ENCODE measurements at places on chromosomes 7 and 10.

DNA sequence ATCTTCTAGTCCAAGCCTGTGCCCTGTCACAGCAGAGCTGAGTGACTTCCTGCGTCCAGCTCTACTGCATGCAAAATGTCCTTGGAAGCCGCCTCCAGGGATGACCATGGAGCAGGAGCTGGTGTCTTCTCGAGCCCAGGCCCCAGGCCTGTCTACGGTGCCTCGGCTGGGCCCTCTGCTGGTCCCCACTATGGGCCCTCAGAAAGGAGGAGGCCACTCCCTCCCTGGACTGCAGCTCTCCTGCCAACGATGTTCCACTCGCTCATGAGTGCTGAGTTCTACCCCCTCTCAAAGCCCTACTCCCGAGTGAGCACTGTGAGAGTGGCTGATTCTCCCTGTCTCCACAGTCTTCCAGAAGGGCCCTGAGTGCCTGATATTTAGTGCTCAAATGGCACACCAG, 504.9 kb downstream of the PTPRN2 start:
- DNase-seq: no peak

DNA sequence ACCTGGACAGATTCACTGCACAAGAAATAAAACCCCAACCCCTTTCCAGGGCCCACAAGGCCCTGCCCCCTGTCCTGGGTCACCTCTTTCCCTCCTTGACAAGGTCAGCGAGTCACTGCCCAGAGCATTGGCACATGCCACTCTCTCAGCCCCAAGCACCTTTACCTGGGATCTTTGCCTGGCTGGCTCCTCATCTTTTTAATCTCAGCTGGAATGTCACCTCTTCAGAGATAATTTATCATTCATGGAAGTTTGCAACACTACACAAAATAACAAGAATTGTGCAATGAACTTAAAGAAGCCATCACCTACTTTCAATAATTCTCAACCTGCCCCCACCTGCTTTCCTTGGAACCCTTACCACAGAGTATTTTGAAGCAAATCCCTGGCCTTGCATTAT, 19.2 kb downstream of the ANTXRL start:
- peak; percentile 21 for DNase-seq

- DNase-seq: no peak
Observed at GRCh38 chr7:28112883-28113540, 67.6 kb downstream of the JAZF1 start.

DNA sequence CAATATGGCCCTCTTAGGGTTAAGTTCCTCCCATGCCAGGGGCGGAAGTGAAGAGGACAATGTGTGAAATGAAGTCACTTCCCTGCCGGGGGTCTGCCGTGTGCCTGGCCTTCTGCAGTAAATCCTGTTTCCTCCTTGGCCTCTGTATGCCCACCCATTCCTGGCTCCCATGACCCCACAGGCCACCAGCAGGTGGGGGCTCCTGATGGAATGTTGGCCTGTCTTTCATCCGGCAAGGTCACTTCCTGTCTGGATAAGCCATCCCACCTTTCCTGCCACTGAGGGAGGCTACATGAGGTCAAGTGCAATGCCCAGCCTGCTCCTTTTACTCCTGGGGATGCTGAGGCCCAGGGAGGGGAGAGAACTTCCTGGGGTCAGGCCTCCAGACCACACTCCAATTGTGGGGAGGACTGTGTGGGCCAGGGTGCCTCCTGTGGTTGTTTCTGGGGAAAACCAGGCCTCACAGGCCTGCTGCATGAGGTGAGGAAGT, 22.3 kb downstream of the PALD1 start:
- DNase-seq: no peak

GRCh38 chr10:64529003-64529350, 1007.8 kb downstream of the REEP3 start:
- no peak for DNase-seq

DNA sequence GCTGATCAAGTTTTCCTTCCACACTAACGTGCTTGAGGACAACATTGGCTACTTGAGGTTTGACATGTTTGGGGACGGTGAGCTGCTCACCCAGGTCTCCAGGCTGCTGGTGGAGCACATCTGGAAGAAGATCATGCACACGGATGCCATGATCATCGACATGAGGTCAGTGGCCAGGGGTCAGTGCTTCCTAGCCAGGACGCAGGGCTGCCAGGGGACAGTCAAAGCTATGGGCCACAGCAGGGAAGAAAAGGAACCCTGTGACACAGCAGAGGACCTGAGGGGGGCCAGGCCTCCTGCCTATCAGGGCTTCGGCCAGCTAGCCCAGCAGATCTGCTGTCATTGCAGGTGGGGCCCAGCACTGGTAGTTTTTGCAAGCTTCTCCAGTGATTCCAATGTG, 5.2 kb downstream of the RBP3 start:
- DNase-seq: no peak

GRCh38 chr7:28069807-28070206, 110.8 kb downstream of the JAZF1 start:
- DNase-seq: no peak

- no peak for DNase-seq
Observed at GRCh38 chr7:99027241-99027640, 116.7 kb downstream of the SMURF1 start.

DNA sequence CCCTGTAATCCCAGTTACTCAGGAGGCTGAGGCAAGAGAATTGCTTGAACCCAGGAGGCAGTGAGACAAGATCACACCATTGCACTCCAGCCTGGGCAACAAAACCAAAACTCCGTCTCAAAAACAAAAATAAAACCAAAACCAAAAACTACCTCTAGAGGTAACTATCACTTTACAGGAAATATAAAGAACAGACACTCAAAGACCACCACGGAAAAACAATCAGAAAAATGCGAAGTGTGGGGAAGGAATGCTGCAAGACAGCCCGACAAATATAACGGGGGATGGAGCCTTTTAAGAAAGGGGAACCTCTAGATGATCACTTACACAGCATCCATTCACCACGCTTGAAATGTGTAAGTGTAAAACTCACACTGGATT, 4.3 kb downstream of the HNRNPF start:
- no peak for DNase-seq

- no peak for DNase-seq
Observed at GRCh38 chr7:152884321-152884720, 124.8 kb downstream of the ACTR3B start.

GRCh38 chr10:11949152-11949551, 93.5 kb downstream of the UPF2 start:
- no peak for DNase-seq

GRCh38 chr7:47253650-47254080, 328.2 kb downstream of the TNS3 start:
- peak; percentile 92 for DNase-seq

- peak; percentile 56 for DNase-seq
Observed at GRCh38 chr10:110556969-110557601, 10.4 kb upstream of the SMC3 start.

DNA sequence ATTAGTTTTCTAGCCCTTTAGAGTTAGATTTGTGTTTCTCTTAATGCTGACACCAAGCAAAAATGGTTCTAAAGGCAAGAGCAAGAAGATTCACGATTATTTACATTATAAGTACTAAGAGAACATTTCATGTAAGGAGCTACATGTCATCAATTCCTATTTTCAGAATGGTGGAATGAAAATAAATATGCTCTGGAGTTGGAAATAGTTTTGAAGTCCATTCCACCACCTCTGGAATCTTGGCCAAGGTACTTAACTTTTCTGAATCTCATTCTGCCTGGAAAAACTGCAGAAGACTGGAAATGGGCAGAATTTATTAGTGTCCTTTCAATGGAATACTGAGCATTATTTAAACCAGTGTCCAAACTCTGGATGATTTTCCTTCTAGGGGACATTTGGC, 125.1 kb upstream of the RAB11FIP2 start:
- no peak for DNase-seq

DNA sequence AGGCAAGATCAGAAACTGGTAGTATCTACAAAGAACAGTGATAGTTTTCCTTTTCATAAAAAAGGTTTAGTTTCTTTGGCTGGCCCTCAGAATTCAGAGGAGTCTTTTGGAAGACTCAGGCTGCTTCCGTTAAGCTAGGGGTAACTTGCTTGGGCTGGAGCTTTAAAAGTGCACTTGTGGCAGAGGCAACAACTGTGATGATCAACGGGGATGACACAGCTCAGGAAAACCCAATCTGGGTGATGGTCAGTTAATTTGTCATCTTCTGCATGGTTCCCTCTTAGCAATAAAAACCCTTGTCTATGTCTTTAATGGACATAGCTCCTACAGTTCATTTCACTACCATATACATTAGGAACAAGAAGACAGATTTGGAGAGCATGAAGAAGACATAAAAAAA, 46.7 kb downstream of the SGMS1 start:
- DNase-seq: no peak

DNA sequence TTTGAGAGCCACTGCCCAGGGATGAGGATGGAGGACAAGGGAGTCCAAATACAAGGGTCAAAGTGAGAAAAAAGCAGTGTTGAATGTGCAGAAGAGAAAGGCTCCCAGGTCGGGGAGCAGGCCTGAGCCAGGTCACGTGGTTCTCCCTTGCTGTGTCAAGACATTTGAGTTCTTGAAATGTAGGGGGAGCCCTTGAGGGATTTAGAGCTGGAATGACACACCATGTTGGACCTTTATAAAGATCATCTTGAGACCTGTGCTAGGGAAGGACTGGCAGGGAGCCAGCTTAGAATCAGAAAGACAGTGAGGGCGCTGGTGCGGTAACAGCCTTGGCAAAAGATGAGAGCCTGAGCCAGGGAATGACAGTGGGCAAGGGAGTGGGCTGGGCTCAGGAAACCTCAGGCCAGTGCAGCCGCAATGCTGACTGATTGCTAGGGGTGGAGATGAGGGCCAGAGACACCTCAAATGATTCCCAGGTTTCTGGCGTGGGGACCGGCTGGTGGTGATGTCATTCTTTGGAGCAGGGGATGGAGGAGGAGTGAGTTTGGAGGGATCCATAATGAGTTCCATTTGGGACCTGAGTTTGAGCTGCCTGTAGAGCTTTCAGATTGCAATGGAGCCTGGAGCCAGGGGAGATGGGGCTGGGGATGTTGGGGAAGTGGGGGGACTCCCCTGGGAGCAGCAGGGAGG, 120.1 kb downstream of the PTPN20 start:
- DNase-seq: peak; percentile 51

GRCh38 chr10:132395704-132396493, 1.1 kb upstream of the PWWP2B start:
- DNase-seq: peak; percentile 87

GRCh38 chr7:156731651-156732050, 91.1 kb downstream of the RNF32 start:
- DNase-seq: no peak

- DNase-seq: peak; percentile 84
Observed at GRCh38 chr7:143906895-143907294, 4.9 kb upstream of the TCAF1 start.

GRCh38 chr7:114548081-114548980, 133.7 kb downstream of the FOXP2 start:
- no peak for DNase-seq

GRCh38 chr7:3616306-3616705, 315.3 kb downstream of the SDK1 start:
- DNase-seq: no peak

GRCh38 chr10:13637303-13637856, 50.6 kb downstream of the PRPF18 start:
- no peak for DNase-seq

DNA sequence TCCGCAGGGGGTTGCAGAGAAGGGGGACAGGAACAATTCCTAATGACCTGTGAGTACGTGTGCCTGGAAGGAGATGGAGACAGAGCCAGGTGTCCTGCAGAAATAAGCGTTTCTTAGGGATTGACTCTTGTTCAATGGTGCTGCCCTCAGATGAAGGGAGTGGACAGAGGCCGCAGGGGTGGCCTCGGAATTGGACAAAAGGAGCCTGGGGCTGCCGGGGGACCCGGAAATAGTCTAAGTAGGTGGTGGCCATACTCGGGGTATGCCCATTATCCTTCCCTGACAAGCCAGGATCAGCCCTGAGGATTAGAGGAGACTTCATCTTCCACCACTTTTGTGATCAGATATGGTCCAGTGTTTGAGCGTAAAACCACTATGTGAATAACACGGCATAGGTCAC, 39.2 kb downstream of the ELFN1 start:
- peak; percentile 28 for DNase-seq

GRCh38 chr7:29883462-29884398, 77.4 kb downstream of the WIPF3 start:
- DNase-seq: peak; percentile 59

DNA sequence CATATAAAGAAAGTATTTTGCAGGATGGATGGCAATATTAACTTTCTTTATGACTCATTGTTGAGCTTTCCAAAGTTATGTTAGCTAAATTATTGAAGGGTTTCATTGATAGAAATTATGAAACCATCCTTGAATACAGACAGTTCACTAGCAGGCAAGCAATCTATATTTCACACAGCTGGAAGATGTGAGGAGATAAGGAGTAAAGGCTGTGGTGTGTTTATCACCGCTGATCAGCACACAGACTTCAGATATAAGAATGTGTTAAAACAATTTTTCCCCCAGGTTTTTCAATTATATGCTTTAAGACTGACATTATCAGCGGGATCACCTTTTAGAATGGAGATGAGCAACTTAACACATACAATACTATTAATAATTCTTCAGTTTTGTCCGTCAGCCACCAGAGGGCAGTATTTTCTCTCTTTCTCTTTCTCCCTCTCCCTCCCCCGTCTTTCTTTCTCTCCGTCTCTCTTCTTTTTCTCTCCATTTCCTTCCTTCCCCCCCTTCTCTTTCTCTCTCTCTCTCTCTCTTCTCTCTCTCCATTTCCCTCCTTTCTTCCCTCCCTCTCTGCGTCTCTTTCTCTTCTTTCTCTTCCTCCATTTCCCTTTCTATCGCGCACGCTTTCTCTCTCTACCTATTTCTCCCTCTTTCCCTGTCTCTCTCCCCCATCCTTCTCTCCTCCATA, 62.9 kb upstream of the FAM171A1 start:
- no peak for DNase-seq

DNA sequence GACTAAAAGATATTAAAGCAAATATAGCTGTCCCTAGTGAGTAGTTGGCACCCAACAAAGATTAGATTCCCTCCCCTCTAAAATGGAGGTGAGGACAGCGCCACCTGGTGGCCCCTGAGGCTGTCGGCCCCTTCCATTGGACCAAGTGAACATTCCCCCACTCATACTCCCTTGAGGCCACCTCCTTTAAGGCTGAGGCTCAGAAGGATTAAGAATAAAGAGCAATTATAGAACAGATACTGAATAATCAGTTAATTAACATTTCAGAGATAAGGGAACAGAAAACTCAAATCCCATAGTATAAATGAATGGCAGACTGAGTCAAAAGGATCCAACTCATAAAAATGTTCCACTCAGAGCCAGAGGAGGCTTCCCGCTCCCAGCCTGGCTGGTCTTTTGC, 130.4 kb upstream of the GHITM start:
- no peak for DNase-seq
